NCI-H1436 treated with DMSO at 0.1 percent for 48 hours (cell line): ENCODE measurements at places on chromosomes 11 and 22.

GRCh38 chr22:23767303-23767672 is 484 bp downstream of the CHCHD10 start:
- DNase-seq: no peak

GRCh38 chr22:37277384-37277783 is 4.9 kb upstream of the CYTH4 start:
- no peak for DNase-seq

GRCh38 chr11:12868315-12869073 is 140.6 kb upstream of the RASSF10 start:
- DNase-seq: no peak

DNA sequence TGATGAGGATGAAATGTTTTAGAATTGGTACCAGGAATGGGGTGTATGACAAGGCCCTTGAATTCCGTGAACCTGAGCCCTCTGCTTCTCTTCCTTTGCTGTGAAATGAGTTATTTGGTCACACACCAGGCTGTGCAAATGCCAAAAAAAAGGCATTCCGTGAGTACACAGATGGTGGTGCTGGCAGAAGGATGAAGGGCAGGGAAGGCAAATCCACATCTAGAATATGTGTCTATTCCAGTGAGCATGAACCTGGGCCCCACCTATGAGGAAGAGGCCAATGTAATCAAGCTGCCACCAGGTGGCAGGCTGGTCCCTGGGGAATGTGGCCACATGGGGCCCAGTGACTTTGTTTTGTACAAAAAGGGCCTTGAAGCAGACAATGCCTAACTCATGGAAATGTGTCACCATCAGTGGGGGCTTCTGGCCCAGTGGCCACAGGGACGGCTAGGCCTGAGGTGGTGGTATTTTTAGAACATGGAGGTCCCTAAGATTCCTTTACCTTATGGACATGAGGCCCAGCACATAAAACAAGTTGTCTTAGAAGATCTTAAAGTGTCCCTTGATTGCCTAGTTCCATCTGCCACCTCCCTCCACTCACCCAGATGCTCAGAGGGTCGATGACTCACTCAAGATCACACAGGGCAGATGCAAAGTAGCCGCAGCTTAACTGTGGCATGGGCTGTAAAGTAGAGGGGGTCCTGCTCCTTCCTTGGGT is 3.9 kb upstream of the RNF215 start:
- DNase-seq: no peak

DNA sequence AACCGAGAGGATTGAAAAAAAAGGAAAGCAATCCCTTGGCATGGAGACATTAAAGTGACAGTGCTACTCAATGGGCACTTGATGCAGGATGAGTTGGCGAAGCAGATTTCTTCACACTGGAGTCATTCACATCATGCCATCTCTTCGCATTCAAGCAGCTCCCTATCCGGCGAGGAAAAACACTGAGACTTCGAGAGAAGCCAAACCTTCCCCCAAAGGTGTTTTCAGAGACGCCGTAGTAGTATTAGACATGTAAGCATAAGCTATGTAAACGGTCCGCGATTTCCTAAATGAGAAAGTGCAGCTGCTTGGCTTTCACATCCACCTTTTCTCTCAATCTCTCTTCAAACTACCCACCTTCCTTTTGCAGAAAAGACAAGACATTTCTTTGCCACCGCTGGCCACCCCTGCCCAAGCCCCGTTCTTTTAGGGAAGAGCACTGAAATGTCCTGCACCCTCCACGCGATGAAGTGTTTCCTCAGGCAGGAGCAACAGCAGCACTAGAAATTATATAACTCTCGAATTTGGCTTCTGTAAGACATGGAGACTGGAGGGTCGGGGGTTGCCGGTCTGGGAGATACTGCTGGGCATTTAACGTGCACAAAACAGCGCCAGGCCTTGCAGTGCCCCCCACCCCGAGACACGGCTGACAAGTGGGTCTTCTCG is at the start of gene DLG2:
Gene DLG2 (minus strand): TSS at position 13 of the 666 bp plus-strand sequence.
- no peak for DNase-seq

- no peak for DNase-seq
These were observed 268.6 kb downstream of the JRKL start for GRCh38 chr11:96658436-96658835.

DNA sequence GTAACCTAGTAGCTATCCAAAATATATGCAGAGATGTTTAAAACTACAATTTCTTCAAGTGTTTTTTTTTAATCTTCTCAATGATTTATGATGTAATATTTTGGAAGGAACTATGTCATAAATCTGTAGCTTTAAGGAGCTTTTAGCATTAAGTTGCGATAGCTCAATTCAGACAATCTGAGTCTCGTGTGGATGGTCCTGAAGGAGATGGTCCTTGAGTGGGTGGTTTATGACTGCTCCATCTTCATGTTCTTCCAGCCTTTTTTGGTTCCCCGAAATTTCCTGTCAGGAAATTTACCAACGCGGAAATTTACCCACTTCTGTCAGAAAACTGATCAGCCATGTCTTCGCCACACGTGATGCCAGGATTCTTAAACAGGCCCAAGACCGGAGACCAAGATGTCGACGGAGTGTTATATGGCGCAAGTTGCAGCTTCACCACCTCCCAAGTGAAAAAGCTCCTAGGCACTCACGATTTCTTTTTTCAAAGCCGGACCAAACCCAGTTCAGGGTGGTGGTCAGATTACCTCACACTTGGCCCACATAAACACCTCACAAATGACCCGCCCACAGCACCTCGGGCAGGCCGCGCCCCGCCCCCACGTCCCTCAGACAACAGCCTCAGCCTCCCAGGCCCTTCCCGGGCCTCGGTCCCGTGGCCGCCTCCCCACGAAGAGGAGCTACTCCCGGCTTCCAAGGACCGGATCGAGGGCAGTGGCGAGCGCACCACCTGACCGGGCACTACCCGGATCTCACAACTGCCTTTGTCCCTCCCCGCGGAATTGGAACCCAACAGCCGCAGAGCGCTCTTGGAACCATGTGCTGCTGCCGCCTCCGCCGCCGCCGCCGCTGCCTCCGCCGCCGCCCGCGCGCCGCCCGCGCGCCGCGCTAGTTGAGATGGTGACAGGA is at the start of gene MORC2:
Gene MORC2 (minus strand): TSS at position 760 of the 909 bp plus-strand sequence. CDS start 885 bp downstream, outside the sequence.
- DNase-seq: no peak
